ENCODE measurements at places on chromosomes 11 and 22. TPM values are rescaled to one million over a fixed set of nuclear protein-coding genes. Genes with fewer than 3 reads are reported as not detected.

- no peak for DNase-seq
Measured at GRCh38 chr22:40997520-40997919, 46.3 kb downstream of the RBX1 start.

DNA sequence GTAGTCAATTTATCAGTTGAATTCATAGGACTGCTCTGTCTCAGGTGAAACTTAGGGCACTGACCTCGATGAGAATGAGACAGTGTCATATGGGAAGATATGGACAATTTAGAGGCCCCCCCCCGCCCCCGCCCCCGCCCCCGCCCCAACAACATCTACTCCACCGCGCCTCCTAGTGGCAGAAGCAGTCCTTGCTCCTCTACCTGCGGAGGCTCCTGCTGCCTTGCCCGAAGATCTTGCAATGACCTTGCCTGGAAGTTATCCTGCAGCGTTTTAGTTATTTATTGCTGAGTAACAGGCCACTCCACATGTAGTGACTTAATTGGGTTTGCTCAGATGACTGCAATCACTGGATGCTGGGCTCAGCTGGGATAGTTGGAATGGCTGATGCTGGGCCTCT, 15.2 kb downstream of the SERPINH1 start:
- DNase-seq, result no peak

DNA sequence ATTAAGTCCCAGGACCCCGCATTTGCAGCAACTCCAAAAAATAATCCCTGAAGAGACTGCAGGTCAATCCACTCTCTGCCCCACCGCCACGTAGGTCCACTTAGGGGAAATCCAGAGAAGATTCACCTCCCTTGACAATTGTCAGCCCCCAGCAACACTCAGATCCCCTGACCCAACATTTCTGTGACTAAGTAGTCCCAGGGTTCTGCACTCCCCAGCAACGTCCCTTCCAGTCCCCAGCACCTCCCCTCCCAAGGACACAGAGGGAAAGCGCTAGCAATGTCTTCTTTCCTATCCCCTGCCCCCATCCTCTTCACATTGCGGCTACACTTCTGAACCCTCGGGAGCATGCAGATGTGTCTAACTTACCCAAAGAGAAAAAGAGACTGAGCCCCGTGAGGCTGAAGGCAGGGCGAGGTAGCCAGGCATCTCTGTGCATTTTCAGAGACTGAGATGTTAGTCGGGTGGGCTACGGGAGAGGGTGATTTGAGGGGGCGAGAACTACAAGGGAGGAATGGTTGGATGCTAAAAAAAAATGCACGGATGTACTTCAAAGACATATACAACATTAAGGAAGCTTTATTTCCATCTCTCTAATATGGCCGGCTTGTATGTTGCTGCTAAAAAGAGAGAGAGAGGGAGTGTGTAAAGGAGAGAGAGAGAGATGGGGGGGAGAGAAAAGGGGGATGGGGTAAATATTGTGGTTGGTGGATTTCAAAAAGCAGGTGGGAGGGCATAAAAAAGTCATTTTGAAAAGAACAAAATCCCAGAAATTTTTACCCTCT, at the start of gene SCN2B:
TSS of gene SCN2B (minus strand) at position 647 of the 785 bp plus-strand sequence. CDS start at position 439, 208 bp downstream.
- no peak for DNase-seq

DNA sequence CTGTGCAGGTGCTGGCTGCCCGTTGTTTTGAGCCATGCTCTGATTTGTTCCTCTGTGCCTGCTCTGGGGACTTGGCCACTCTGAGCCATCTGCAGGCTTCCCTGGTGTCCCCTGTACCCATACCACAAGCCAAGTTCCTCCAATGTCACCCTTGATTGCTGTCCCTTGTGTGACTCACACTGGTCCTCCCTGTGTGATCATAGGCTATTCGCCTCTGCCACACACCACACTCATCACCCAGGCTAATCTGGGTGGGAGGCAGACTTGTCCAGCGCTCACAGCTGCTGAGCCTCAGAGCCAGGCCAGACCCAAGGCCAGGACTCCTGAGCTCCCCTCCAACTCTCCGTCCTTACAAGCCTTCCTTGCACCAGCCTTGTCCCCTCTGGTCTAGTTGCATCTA, 31.7 kb downstream of the IGF2 start:
- no peak for DNase-seq

GRCh38 chr11:67820081-67820480, 145.7 kb upstream of the ALDH3B2 start:
- DNase-seq, result no peak

GRCh38 chr11:76667271-76667818, 3.2 kb downstream of the LRRC32 start:
- no peak for DNase-seq

GRCh38 chr11:95337175-95337957, 106.4 kb upstream of the SESN3 start:
- DNase-seq, result peak; percentile 36

The TEX12 gene
- total RNA-seq, result not detected

GRCh38 chr11:34274712-34275398, 83.0 kb downstream of the ABTB2 start:
- no peak for DNase-seq

DNA sequence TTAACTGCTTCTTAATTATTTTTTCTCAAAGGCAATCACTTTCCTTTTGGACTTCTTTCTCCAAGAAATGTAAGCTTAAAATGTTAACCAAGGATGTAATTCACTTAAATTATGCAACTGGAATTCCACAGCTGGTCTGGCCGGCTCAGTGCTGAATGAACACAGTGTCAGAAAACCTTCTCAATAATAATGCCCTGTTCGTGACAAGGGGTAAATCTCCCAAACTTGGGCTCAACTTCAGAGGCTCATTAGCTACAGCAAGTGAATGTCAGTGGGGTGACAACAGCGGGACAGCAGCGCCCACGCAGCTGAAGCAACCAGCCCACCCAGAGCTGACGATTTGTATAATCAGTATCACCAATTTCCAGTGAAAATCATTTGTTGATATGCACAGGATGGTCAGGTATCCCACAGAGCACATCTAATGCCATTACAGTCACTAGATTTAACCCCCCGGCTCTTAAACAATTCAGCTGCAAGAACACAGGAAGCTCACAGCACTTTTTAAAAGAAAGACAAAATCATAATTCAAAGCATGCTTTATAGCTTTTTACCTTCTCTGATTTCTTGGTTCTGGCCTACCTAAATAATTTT, 704.8 kb downstream of the DLG2 start:
- no peak for DNase-seq

The ASPHD2 gene
- total RNA-seq, result 10.6 TPM

DNA sequence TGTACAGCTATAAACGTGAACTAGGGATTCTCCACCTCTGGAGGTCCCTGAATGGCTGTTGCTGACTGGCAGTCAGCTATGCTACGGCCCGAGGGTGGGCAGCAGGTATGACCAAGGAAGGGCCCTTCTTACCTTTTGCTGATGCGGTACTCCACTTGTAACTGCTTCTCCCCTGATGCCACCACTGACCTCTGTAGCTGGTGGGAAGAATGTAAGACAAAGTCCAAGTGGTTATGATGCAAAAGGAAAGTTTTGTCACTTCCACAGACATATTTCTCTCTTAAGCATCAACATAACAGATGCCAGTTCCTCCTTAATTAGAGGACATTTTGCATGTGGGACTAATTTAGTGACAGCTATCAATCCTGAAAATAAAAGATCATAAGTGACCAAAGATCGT, 32.2 kb downstream of the P4HA3 start:
- DNase-seq, result no peak

DNA sequence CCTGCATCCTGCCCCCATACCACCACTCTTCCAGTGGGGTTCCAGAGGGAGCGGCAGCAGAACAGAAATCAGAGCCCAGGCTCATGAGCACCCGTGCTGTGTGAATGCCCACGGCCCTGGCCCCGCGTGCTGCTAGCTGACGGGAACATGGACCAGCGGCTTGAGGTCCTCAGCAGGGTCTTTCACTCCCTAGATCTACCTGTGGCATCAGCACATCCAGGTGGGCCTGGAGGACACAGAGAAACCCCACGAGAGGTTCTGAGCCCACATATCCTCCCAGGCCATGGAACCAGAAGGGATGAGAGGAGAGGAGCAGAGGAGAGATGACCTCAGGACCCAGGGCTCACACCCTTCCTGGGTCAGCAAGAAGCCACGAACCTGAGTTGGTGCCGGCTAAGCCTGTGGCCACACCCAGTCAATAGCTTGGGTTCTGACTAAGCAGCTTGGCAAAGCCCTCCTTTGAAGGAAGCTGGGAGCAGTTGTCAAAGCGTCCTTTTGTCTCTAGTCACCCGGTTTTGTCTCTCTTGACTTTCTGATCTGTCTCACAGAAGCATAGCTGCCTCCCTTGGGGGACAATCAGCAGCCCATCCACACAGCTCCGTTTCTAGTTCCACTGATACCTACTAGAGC, 89.3 kb upstream of the LMO1 start:
- DNase-seq, result no peak

GRCh38 chr22:30351226-30351625, 5.5 kb downstream of the SF3A1 start:
- DNase-seq, result no peak

The ADAMTS15 gene
- not detected for total RNA-seq

DNA sequence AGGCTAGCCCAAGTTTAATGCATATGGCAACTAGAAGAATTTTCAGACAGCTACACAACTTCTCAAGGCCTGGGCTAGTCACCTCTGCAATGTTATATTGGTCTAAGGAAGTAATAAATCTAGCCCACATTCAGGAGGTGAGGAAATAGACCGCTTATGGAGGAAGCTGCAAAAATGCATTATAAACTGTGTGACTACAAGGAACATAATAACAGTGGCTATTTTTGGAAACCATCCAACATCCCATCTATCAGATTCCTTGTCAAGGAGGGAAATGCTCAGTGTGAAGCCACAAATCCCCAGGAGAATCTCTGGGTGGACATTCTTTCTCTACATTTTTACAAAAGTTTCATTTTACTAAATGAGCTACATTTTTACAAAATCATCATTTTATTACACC, 76.1 kb downstream of the BBOX1 start:
- DNase-seq, result no peak

DNA sequence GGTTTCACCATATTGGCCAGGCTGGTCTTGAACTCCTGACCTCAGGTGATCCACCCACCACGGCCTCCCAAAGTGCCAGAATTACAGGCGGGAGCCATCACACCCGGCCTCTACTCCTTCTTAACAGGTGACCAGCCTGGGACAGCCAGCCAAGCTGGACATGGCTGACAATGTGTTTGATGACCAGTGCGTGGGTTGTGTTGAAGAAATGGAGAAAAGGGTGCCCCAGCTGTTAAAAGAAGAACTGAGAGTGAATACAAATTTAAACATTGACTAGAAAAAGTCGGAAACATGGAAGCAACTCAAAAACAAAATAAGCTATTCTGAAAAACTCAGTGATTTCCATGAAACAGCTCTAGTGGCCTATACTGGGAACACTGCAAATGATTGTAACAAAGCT, 86.5 kb upstream of the CLPB start:
- no peak for DNase-seq

GRCh38 chr11:100240025-100240539, 447.0 kb upstream of the ARHGAP42 start:
- no peak for DNase-seq

The MAPK8IP1 gene
- 0.44 TPM for total RNA-seq

The FOXR1 gene
- not detected for total RNA-seq

DNA sequence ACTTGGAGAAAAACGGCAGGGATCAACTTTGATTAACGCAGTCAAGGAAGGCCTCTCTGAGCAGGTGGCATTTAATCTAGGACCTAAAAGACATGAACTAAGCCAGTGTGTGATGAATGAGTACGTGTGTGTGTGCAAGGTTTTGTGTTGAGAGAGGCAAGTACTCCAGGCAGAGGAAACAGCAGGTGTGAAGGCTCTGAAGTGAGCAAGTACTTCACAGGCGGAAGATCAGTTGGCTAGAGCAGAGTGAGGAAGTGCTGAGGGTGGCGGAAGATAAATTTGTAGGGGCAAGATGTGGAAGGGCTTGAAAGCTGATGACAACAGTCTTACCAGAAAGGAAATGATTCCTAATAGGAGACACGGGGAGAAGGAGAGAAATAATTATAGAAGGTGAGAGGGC, 6.8 kb downstream of the APIP start:
- no peak for DNase-seq
